ENCODE measurements at places on chromosomes 13 and 19. TPM values are rescaled to one million over a fixed set of nuclear protein-coding genes. Genes with fewer than 3 reads are reported as not detected.

NMRK2 gene
- total RNA-seq = not detected

STAP2 gene
- total RNA-seq = 15.7 TPM

PLEKHA4 gene
- 26.6 TPM for total RNA-seq

PCDH20 gene
- total RNA-seq = under 0.01 TPM

KLF1 gene
- total RNA-seq = under 0.01 TPM

LGALS4 gene
- not detected for total RNA-seq

CYP4F12 gene
- not detected for total RNA-seq

HIPK4 gene
- 0.31 TPM for total RNA-seq

RXFP2 gene
- not detected for total RNA-seq

LILRB3 gene
- total RNA-seq = not detected
